ENCODE measurements at places on chromosomes 7 and 10.

DNA sequence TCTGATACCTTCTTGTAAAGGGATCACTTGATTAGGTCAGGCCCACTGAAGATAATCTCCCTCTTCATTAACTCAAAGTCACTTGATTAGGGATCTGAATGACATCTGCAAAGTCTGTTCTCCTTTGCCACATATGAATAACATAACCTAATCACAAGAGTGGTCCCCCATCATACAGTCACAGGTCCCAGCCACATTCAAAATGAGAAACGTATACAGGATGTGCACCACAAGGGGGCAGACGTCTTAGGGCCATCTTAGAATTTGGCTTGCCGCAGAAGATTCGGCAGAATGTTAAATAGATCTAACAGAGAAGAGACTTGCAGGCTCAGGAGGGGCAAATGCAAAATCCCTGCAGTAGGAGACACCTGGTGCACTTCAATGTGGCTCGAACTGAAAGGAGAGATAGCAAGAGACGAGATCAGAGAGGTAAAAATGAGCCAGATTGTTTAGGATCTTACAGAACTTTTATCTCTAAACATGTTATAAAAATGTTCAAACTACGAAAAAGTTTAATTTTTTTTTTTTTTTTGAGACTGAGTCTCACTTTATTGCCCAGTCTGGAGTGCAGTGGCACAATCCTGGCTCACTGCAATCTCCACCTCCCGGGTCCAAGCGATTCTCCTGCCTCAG is 10.4 kb upstream of the SMC3 start:
- no peak for DNase-seq

GRCh38 chr10:50653758-50654157 is 30.0 kb upstream of the SGMS1 start:
- DNase-seq: no peak

- no peak for DNase-seq
Measured at GRCh38 chr7:3722396-3722922, 421.4 kb downstream of the SDK1 start.

DNA sequence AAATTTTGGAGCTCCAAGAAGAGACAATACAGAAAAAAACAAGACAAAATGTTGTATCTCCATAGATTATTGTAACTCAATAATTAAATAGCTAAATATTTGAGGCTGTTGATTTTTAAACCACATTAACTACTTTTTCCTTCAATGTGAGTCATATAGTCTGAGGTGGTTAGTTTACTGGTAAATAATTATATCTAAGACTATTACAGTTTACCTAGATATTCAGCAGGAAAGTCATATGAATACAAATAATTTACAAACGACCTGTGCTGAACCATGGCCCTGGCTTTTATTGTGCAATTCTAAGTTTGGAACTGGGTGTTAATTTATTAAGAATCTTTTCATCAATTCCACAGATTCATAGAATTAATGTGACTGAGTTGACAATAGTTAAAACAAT is 22.2 kb downstream of the CREB5 start:
- DNase-seq: no peak

GRCh38 chr7:23520582-23520981 is 11.2 kb downstream of the TRA2A start:
- DNase-seq: no peak

GRCh38 chr7:21023841-21024484 is 237.3 kb upstream of the SP8 start:
- no peak for DNase-seq

DNA sequence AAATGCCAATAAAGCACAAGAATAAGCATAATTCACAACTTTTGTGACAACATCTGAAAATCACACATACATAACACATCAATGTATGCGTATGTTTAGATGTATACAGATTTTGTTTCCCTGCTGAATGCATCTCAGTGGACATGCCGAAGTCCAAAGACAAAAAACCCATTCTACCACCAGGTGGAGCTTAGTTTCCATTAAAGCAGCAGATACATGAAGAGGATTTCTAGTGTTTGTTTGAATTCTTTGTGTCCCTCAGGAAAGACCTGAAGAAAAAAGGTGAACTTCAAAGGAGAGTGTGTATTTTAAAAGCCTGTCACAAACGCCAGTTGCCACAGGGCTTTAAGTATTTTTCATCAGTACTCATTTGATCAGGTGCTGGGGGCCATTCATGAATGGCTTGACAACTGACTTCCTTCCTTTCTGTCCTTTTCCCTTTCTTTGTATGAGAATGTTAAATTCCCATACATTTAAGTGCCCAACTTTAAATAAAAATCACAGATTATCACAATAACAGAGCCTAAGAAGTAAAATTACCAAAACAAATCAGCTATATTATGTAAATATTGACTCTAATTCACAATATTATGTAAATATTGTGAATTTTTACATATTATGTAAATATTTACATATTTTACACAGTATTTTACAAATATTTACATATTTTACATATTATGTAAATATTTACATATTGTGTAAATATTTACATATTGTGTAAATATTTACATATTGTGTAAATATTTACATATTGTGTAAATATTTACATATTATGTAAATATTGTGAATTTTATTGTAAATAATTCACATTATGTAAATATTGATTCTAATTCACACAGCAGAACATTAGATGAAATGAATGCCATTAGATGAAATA is 343.0 kb downstream of the CRPPA start:
- no peak for DNase-seq

GRCh38 chr7:114527589-114527988 is 113.0 kb downstream of the FOXP2 start:
- no peak for DNase-seq

- DNase-seq: no peak
Measured at GRCh38 chr7:43668035-43668434, 61.3 kb downstream of the COA1 start.

DNA sequence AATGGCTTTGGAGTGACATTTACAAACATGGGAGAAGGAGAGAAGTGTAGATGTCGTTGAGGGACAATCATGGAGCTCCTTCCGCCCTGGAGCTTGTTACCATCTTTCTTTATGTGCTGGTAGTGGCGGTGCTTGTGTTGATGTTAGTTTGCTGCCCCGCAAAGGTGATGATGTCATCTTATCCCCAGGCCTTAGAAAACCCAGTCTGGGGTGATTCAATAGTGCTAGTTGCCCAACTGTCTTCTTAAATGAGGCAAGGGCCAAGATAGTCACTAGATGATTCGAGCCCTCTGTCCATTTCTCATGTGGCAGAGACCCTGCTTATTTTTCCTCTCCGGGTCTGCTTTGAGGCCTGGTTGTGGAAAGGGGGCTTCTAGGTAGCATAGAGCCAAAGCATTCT is 277.4 kb downstream of the CCSER2 start:
- DNase-seq: no peak
